ENCODE measurements at places on chromosomes 3 and 15. TPM values are rescaled to one million over a fixed set of nuclear protein-coding genes. Genes with fewer than 3 reads are reported as not detected.

The MST1R gene
- 1.5 TPM for total RNA-seq

The LRRN1 gene
- 0.05 TPM for total RNA-seq

DNA sequence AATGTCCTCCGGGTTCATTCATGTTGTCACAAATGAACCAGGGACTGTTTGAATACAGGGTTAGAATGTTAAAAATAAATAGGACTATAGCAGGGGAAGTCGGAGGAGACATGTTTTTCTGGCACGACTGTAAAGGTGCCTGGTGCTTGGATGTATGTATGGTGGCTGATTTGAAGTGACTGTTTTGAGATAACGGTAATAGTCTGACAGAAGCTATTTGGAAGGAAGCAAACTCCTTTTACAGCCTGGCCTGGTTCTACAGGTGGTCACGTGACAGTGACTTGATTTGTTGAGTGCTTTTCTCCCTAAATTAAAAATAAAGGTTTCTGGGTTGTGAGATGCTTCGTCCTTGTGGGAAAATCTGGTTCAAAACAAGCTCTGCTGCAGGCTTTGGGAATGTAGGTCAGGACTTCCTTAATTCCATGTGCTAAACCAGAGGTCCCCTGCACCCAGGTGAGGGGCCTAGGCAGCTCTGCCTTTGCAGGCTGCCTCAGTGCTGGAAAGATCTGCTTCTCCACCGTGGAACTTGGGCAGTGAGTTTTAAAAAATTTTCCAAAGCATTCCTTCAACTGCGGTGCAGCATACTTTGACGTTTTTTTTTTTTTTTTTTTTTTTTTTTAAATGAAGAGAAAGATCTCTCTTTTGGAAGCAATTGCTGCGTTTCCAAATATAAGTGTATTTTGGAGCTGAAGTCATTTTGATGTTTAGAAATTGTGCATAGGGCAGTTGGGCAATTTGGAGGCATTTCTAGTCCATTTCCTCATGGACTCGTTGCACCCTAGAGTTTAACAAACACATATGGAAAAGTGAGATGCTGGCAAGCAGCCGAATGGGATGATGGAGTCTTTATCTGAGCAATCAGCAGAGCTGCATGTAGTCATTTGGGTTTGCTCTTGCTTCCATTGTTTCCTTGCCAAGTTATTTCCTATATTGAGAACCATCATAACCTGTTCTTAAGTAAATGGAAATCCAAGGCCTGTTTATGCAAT is 30.9 kb downstream of the ITPR1 start:
- no peak for DNase-seq
- H3K4me3 ChIP-seq, result no peak overlapping the region
- H3K4me1 ChIP-seq, result peaks cover 21% of the 10 kb centered on the region
- H3K27ac ChIP-seq, result no peak overlapping the region

DNA sequence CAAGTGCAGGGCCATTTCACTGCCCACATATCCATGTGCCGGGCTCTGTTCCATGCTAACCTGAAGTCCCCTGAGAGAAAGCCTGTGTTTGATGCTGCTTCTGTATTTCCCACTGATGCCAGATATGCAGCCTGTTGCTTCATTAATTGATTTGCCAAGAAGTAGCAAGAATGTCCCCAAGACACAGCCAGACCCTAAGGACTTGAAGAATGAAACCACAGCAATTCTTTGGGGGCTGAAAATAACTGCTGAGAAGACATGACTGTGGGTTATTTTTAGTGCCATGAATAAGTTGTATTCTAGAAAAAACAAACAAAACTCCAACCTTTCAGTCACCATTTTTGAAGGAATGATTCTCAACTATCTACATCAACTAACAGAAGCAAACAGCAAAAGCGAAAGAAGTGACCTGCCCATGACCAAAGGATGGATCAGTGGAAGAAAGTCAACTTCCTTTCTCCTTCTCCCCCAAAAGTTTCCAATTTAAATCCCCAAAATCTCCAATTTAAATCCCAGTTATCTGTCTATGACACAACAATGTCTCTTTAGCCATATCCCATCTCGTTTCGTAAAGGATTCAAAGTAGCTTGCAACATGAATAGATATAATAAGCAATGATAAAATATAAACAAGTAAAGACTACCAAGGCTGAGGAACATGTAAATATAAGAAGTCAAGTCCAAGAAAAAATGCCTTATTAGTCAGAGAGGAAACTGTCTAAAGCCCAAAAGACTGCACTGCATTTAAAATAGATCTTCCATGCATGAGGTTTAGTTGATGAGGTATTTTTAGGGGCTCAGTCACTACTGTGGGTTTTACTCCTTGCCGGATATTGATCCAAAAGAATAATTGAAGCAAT is 226.8 kb downstream of the DTWD1 start:
- no peak overlapping the region for H3K27ac ChIP-seq
- no peak overlapping the region for H3K4me3 ChIP-seq
- DNase-seq, result no peak
- peaks cover 36% of the 10 kb centered on the region for H3K36me3 ChIP-seq

The GOLGA6L7 gene
- not detected for total RNA-seq

DNA sequence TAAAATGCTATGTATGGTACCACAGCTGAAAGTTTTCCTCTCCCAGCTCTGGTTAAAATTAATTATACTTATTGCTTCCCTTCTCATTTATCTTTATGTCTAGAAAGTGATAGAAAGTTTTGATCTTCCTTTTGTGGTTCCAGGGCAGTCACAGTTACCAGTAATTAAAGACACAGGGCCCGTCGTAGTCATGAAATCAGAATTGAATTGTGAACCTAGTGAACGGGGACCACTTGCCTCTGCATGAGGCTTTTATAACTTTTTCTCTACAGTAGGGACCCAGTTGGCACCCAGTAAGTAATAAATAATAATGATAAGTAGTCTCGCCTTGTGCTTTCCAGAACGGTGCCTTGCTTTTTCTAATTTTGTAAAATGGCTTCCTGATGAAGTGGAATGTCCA is 231.7 kb upstream of the SATB1 start:
- H3K4me1 ChIP-seq, result peaks cover 66% of the 10 kb centered on the region
- H3K27ac ChIP-seq, result peak overlapping the region; percentile 82
- peak overlapping the region; percentile 51 for H3K4me3 ChIP-seq
- peaks cover 10% of the 10 kb centered on the region for H3K36me3 ChIP-seq
- H3K27me3 ChIP-seq, result no peaks in the 10 kb centered on the region

GRCh38 chr3:174376346-174376745 is 482.8 kb upstream of the NAALADL2 start:
- no peak overlapping the region for H3K27ac ChIP-seq
- no peak overlapping the region for H3K4me3 ChIP-seq
- no peaks in the 10 kb centered on the region for H3K4me1 ChIP-seq
- no peaks in the 10 kb centered on the region for H3K27me3 ChIP-seq
- H3K36me3 ChIP-seq, result no peaks in the 10 kb centered on the region

The TNFAIP8L3 gene
- 0.77 TPM for total RNA-seq

The NUP210 gene
- total RNA-seq, result 169 TPM

GRCh38 chr15:31031471-31032067 is 40.1 kb upstream of the MTMR10 start:
- H3K36me3 ChIP-seq, result no peaks in the 10 kb centered on the region
- H3K4me1 ChIP-seq, result no peaks in the 10 kb centered on the region
- H3K27ac ChIP-seq, result no peak overlapping the region
- peak; percentile 55 for DNase-seq

DNA sequence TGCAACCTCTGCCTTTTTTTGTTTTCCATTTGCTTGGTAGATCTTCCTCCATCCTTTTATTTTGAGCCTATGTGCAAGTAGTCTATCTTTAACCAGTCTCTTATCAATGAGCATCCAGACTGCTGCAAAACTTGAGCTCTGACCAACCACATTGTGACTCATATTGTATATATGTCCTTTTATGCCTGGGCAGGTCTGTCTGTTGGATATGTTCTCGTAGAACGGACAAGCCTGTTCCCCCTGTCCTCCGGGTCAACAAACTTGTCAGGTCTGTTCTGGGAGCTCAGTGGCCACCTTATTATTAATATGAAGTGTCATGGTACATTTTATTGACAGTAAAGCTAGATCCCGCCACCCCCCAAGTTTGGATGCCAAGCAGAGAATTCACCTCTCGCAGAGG is 252.9 kb upstream of the ST8SIA2 start:
- H3K27me3 ChIP-seq, result no peaks in the 10 kb centered on the region
- H3K4me1 ChIP-seq, result no peaks in the 10 kb centered on the region
- peaks cover 2% of the 10 kb centered on the region for H3K36me3 ChIP-seq
- no peak overlapping the region for H3K4me3 ChIP-seq
- no peak for DNase-seq

GRCh38 chr15:42707873-42708544 is 28.9 kb downstream of the CDAN1 start:
- no peak overlapping the region for H3K27ac ChIP-seq
- DNase-seq, result no peak
- peaks cover 7% of the 10 kb centered on the region for H3K4me1 ChIP-seq

The CCK gene
- total RNA-seq, result not detected

DNA sequence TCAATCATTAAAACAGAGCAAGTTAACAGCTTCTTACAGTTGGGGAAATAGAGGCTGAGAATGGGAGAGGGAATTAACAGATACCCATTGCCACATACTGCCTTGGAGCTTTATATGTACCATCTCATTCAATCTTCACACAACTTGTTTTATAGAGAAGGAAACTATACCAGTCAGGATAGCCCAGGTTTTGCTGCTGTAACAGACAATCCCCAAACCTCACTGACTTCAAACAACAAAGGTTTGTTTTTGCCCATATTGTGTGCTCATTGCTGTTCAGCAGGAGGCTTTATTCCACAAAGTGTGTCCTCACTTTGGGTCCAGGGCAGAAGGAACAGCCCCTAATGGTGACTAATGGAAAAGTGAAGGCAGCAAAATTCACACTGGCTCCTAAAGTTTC is 59.2 kb downstream of the SPSB4 start:
- no peaks in the 10 kb centered on the region for H3K27me3 ChIP-seq
- DNase-seq, result no peak
- H3K36me3 ChIP-seq, result no peaks in the 10 kb centered on the region
- no peaks in the 10 kb centered on the region for H3K4me1 ChIP-seq
- no peak overlapping the region for H3K4me3 ChIP-seq

DNA sequence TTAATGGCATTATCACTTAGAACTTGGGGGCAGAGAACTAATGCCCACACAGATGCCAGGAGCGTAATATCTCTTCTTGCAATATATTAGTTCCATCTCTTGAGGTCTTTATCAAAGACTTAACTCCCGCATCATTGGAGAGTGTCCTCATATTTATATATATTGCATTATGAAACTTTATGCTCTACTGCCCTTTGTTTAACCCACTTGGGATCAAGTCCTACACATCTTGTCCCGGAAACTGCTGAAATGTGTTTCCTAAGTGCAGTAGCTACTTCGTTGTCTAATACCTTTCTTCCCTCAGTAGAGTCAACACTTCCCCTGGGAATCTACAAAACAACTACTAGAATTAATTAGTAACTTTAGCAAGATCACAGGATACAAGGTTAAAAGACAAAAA is 1029.2 kb downstream of the OTOL1 start:
- H3K4me1 ChIP-seq, result no peaks in the 10 kb centered on the region
- no peaks in the 10 kb centered on the region for H3K36me3 ChIP-seq
- no peak overlapping the region for H3K4me3 ChIP-seq
- no peak overlapping the region for H3K27ac ChIP-seq
- DNase-seq, result no peak

The ALDH1A3 gene
- not detected for total RNA-seq

DNA sequence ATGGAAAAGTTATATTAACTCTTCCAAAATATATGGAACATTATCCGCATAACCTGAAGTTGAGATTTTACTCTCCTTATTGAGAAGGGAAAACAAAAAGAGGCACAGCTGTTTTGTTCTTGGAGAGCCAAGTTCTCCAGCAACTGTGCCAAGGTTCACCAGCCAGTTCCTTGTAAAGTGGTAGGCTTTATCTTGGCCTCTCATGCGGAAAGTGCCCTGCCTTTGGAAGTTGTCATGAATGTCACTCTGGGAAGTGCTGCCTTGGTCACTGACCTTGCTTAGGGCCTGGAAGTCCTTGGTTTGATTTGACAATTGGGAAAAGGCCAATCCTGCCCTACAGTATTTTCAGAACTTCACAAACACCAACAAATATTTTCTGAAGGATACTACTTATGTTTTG is 44.2 kb upstream of the THRB start:
- H3K4me3 ChIP-seq, result no peak overlapping the region
- no peaks in the 10 kb centered on the region for H3K4me1 ChIP-seq
- H3K36me3 ChIP-seq, result no peaks in the 10 kb centered on the region
- H3K27ac ChIP-seq, result no peak overlapping the region
- no peaks in the 10 kb centered on the region for H3K27me3 ChIP-seq

The SNTN gene
- total RNA-seq, result not detected

DNA sequence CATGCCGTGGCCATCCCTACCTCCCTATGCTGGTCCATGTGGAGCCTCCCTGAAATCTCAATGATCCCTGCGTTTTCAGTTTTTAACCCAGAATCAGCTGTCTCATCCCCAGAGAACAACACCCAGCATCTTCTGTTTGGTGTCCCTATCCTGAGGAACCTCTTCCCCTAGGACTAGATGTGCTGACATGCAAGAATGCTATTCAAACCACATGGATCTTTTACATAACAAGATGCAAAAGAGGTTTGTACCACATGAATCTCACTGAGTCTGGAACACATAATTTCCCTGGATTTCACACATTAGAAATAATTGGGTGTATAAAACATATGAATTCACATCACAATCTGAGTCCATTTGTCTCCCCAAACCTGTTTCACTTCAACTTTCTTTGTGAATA is 174.6 kb upstream of the NECTIN3 start:
- DNase-seq, result no peak
- H3K27ac ChIP-seq, result no peak overlapping the region
- peaks cover 3% of the 10 kb centered on the region for H3K27me3 ChIP-seq
- H3K36me3 ChIP-seq, result no peaks in the 10 kb centered on the region
- H3K4me1 ChIP-seq, result no peaks in the 10 kb centered on the region

- H3K4me1 ChIP-seq, result no peaks in the 10 kb centered on the region
- DNase-seq, result no peak
- H3K4me3 ChIP-seq, result no peak overlapping the region
- no peaks in the 10 kb centered on the region for H3K27me3 ChIP-seq
Observed at GRCh38 chr3:6732807-6733206, 128.1 kb upstream of the GRM7 start.

DNA sequence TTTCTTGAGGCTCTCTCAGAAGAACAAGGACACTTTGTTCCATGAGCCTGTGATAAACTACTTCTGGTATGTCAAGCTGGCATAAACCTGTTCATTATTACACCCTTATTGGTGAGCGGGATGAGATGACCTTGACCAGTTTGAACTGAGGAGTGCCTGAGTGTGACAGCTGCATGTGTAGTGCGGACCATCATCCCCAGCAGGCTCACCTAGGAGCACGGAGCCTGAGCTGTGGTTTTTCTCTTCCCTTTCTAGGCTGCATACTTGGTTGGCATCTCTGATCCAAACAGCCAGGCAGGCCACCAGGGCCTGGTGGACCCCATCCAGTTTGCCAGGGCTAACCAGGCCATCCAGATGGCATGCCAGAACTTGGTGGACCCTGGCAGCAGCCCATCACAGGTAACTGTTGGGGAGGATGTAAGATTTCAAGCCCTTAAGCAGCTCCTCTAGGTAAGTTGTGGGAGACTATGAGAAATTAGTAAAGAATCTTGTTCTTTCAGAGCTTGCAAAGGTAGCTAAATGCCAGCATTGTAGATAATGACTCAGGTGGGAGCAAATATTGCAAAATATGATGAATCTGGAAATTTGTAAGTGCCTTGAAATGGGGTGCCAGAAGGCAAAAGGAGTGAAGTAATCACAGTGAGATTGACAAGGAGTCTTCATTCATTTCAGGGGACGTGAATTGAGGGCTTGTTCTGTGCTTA is 288.9 kb upstream of the TPM1 start:
- H3K27me3 ChIP-seq, result no peaks in the 10 kb centered on the region
- H3K4me3 ChIP-seq, result no peak overlapping the region
- no peaks in the 10 kb centered on the region for H3K36me3 ChIP-seq
- no peak for DNase-seq
- H3K27ac ChIP-seq, result no peak overlapping the region

- peak overlapping the region; percentile 85 for H3K4me3 ChIP-seq
- peaks cover 15% of the 10 kb centered on the region for H3K36me3 ChIP-seq
- DNase-seq, result peak; percentile 75
- peak overlapping the region; percentile 97 for H3K27ac ChIP-seq
- no peaks in the 10 kb centered on the region for H3K27me3 ChIP-seq
Observed at GRCh38 chr3:196431181-196432136, 768 bp downstream of the UBXN7 start.

Data from activated CD4-positive, alpha-beta T cell treated with anti-CD3 and anti-CD28 coated beads, Interleukin-2, amount 10 ng/mL, durations not matched to agents 24 days and 14 days (primary cell).